ENCODE measurements at places on chromosomes 3 and 15.

GRCh38 chr15:73897441-73898261 is 24.3 kb downstream of the TBC1D21 start:
- DNase-seq: peak; percentile 76

- no peak for DNase-seq
These were observed 328.8 kb downstream of the CNTN6 start for GRCh38 chr3:1421577-1421976.

GRCh38 chr15:63860155-63860554 is 26.4 kb upstream of the HERC1 start:
- DNase-seq: peak; percentile 74

DNA sequence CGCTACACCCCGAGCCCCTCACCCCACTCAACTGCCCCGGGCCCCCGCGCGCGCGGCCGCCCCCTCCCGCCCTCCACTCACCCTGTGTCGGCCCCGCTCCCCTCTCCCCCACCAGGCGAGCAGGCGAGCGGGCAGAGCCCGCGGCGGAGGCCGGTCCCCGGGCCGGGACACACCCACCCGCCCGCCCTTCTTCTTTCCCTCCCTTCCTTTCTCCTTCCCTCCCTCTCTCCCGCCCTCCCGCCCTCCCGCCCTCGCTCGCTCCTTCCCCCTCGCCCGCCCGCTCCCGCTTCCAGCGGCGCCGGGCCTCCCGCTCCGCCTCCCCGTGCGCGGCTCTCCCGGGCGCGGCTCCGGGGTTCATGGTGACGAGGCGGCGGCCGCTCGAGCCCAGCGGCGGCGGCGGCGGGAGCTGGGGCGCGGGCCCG is at the start of gene CTDSPL:
Gene CTDSPL (plus strand): TSS at position 261 of the 422 bp plus-strand sequence. CDS start 320 bp downstream, outside the sequence.
- peak; percentile 65 for DNase-seq

DNA sequence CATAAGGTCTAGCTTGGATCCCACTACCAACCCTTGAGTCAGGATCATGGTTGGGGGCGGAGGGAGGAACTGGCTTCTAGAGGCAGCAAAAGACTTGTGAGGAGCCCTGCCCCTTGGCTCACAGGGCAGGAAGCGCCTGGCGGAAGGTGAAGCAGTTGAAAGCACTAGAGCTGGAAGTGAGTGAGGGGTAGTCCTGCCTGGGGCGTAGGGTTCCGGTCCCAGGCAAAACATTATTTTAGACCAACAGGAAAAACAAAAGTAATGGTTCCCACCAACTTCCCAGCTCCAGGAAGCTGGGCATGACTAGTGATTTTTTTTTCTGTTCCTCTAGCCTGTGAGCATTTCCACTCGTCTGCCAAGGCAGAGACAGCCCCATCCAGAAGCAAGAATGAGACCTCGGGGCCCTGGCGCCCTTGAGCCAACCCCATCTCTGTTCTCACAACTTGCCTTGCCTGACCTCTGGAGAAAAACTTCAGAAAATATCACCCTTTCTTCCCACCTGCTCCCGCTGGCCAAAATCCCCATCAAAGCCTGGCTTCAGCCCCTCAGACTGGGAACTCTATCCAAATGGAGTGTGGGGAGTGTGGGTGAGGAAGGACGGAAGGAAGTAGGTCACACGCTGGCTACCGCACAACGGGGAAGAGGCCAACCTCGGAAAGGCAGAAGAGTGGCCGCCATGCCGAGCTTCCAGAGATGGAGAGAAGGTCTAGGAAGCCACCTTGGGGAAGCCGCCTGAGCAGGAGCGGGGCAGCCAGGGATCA is 57.5 kb downstream of the RBPMS2 start:
- DNase-seq: no peak

- DNase-seq: no peak
These were observed 197.0 kb downstream of the KLF13 start for GRCh38 chr15:31523655-31524049.

DNA sequence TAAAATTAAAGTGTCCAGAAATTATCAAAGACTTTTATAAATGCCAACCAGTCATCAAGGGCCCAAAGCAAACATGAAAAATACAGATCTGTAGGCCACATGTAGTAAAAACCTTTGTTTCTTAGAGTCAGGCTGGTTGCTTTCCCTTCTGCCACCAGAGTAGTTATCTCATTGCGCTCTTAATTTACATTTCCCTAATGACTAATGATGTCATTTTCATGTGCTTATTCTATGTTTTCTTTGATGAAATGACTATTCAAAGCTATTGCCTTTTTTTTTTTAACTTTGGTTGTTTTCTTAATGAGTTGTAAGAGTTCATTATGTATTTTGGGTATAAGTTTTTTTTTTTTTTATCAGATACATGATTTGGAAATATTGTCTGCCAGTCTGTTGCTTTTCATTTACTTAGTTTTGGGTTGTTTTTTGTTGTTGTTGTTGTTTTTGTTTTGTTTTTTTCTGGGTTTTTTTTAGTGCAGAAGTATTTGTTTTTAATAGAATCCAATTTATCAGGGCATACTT is 140.6 kb downstream of the HCN4 start:
- DNase-seq: no peak

- DNase-seq: no peak
These were observed 88.0 kb downstream of the RPLP1 start for GRCh38 chr15:69540622-69541021.

DNA sequence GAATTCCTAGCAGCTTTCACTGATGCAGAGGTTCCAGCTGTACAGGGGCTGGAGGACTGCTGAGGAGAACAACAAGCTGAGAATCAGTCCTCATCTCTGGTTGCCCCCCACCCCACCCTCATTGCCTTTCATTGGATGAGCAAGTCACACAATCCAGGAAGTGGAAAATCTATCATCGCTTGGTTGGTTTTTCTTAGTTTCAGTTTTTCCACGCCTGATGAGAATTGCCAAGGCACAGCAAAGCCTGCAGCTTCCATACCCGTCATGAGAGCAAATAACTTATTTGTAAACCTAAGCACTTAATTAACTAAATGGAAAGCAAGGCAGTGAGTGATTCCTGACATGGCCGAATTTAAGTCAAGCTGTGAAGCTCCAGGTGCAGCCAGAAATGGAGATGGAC is 21.4 kb upstream of the LIPC start:
- DNase-seq: peak; percentile 32

DNA sequence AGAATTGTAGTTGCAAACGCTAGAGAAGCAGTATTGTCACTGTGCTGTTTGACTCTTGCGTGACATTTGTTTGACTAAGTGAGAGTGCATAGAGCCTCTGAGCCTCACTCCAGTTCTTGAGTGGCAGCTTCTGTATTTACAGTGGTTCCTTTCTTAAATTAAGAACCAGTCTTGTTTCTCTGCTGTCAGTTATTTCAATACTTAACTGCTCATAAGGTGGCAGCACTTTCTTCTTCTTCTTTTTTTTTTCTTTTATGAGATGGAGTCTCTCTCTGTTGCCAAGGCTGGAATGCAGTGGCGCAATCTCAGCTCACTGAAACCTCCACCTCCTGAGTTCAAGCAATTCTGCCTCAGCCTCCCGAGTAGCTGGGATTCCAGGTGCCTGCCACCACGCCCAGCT is 372.1 kb downstream of the LPP start:
- peak; percentile 15 for DNase-seq

GRCh38 chr3:129002573-129003569 is 1.8 kb downstream of the EFCC1 start:
- peak; percentile 30 for DNase-seq

GRCh38 chr3:81696090-81696489 is 65.4 kb downstream of the GBE1 start:
- no peak for DNase-seq

DNA sequence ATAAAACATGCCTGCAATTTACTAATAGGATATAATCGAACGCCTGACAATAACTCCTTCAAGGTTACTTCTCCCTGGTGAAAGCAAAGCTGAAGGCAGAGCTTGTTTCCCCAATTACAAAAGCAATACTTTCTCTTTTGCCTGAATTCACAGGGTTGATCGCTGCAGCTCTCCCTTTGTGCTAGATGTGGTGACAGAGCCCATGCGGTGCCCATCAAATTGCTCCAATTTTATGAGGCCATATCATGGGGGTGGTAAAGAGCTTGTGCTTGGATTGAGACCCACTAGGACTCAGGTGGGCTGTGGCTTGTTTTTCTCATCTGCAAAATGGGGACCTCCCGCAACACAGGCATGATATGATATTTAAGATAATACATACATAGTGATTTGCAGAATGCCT is 143.4 kb downstream of the GREM1 start:
- no peak for DNase-seq

GRCh38 chr3:130412991-130413560 is 67.6 kb downstream of the COL6A5 start:
- no peak for DNase-seq

- no peak for DNase-seq
These were observed 74.6 kb downstream of the PRICKLE2 start for GRCh38 chr3:64150623-64151207.

- DNase-seq: no peak
These were observed 45.2 kb downstream of the GSK3B start for GRCh38 chr3:120049072-120049471.

- no peak for DNase-seq
These were observed 3.2 kb downstream of the PFKFB4 start for GRCh38 chr3:48553361-48553760.

- no peak for DNase-seq
These were observed 152.1 kb downstream of the KLF13 start for GRCh38 chr15:31478702-31479221.

DNA sequence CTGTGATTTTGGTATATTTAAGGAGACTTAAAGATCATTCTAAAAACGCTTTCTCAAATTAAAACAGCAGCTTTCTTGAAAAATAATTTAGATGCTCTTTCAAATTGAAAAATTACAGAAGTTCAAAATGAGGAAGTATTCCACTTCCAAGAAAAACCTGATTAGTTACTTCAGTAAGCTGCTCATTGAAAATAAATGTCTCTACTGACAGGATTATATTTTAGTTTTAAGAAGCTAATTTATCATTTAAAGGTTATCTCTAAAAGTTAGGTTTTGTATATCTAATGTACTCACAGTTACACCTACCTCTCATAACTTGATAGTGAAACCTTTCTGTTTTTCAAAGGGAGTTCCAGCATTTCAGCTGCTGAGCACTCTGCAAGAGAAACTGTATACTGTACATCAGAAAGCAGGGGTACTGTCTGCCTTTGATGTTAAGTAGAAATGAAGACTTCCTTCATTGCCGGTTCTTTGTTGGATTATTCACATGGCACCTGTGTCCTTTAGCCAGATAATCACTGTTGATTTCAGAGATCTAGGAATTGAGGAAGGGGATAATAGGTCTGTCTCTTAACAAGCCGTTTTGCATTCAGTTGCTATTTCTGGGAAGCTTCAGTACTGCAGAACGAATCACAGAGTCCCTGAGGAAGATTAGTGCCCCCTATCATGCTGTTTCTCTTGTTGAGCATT is 161.6 kb downstream of the TCF12 start:
- peak; percentile 63 for DNase-seq

DNA sequence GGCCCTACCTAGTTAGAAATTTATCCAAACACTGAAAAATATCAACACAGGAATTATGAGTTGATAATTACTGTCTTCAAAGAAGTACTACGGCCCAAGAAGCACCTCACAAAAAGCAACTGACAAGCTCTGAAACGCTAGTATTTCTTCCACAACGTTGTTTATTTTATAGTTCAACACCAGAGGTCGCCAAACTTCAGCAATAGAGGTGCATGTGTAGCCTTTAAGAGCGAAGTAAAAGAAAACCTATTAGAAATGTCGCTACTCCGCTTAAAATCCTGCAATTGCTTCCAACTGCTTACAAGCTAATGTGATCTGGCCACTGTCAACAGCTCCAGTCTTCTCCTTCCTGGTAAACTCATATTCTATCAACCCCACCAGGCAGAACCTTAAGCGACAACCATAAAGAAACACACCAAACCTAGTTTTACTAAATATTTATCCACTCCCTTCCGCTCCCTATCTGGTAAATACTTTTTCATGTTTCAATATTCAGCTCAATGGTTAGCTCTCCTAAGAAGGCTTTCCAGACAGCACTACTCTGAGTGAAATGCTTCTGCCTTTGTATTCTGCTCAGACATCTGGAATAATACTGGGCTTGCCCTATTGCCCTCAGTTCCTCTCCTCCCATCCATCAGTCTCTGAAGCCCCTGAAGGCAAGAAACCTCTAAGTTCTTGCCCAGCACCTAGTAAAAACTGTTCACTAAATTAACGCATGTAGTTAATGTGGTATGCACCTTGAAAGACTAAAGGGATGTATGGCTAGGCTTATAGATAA is 110.2 kb downstream of the NR1I2 start:
- peak; percentile 87 for DNase-seq

- no peak for DNase-seq
These were observed 8.3 kb upstream of the TMCO5A start for GRCh38 chr15:37926136-37926535.

GRCh38 chr3:48709051-48709461 is 8.0 kb downstream of the IP6K2 start:
- no peak for DNase-seq
